ENCODE measurements at places on chromosomes 3 and 15.

DNA sequence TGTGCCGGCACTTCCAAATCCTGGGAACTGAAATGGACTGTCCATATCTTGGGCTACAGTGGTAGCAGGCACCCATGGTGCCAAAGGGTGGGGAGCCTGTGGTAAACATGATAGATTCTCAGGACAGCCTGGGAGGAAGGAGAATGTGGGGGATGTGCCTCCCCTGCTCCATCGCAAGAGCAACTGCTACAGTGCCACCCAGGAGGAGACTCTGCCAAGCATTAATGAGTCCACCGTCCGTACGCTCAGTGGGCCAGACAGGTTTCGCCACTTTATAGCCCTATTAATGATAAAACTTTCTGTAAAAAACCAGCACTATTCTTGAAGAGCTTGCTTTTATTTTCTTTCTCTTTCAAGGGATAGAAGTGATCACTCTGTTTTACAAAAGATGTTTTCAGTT is 75.2 kb downstream of the FMN1 start:
- no peak for DNase-seq

- DNase-seq = no peak
Observed at GRCh38 chr15:31427411-31427810, 100.8 kb downstream of the KLF13 start.

GRCh38 chr3:10495614-10496013 is 9.8 kb downstream of the ATP2B2 start:
- DNase-seq = no peak

DNA sequence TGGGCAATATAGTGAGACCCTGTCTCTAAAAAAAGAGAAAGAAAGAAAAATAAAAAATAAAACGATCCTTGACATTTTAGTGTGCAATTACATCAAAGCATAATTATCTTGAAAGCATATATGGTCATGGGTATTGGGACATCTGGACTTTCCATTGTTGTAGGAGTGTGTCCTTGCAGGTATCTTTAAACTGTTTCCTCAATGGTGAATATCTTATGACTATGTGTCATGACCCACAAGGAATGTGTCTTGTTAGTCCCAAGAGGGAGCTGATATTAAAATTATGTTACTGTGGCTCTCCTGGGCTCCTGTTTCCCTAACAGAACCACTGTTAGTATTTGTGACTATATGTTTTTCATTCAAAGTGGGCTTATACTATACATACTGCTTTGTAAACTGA is 26.6 kb downstream of the EIF1B start:
- no peak for DNase-seq

GRCh38 chr3:111639316-111639715 is 44.2 kb upstream of the ZBED2 start:
- no peak for DNase-seq

DNA sequence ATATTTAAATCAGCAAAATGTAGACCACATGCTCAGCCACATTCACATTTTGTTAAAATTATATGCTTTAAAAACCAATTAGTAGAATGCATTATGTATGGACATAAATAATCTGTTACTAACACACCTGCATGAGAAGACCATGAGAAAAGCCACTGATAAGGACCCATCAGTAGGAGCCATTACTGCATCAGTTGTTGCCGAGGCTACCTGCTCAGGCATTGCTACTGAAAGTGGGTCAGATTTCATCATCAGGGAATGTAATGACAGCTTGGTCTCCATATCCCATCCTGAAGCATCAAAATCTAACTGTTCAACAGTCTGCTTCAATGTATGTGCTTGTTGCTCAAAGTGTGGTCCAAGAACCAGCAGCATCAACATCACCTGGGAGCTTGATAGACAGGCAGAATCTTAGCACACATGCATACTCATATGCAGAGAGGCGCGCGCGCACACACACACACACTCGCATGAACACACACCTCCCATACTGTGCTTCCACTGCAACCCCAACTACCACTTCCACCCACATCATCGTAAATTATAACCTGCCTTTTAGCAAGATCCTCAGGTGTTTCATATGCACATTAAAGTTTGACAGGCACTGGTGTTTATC is 72.4 kb upstream of the FOXB1 start:
- no peak for DNase-seq

DNA sequence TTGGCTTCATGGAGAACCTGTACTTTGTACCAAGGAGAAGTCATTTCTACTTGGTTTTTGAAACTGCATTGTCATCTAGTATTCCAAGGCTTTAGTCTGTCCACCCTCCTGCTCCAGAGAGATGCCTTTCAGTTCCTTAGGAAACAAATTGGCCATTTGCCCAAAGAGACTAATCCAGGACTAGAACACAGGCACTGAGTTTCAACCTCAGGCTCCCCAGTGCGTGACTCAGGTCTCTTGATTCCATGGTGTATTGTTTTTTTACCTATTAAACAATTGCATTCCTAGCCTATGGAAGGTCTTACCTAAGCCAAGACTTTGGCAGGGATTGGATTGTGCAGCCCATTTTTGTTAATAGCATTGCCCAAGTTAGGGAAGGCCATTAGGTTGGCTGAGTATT is 214.8 kb upstream of the CTDSPL start:
- no peak for DNase-seq

- no peak for DNase-seq
Observed at GRCh38 chr15:96181873-96182301, 148.6 kb upstream of the NR2F2 start.

- no peak for DNase-seq
Observed at GRCh38 chr15:73436613-73437012, 6.4 kb upstream of the REC114 start.

GRCh38 chr3:14522129-14522691 is 17.9 kb downstream of the GRIP2 start:
- DNase-seq = no peak

- DNase-seq = no peak
Observed at GRCh38 chr15:65033659-65034269, 4.3 kb upstream of the MTFMT start.

DNA sequence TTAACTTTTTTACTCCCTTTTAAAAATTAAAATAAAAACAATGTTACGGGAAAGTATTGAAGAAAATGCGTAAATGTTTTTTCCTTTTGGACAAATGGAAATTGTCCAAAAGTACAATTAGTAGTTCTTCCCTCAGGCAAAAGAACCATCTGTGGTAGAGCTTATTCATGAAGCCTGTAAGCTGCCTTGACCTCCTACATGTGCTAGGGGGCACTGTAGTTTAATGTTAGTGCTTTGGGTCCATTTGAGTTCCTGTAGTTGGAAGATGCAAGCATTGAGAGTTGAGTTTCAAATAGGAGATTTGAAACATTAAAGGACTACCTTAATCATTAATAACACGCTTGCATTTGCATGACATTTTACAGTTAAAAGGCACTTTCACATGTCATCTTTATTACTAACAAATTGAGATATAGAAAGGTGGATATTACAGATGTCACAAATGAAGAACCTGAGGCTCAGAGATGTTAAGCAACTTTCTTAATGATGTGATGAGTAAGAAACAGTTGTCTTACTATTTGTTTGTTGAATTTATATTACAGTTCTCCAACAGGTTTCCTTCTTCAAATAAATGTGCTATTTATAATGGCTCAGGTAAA is 1.8 kb upstream of the ZNF385D start:
- DNase-seq = no peak

- DNase-seq = no peak
Observed at GRCh38 chr3:133984975-133985374, 44.8 kb downstream of the SLCO2A1 start.

DNA sequence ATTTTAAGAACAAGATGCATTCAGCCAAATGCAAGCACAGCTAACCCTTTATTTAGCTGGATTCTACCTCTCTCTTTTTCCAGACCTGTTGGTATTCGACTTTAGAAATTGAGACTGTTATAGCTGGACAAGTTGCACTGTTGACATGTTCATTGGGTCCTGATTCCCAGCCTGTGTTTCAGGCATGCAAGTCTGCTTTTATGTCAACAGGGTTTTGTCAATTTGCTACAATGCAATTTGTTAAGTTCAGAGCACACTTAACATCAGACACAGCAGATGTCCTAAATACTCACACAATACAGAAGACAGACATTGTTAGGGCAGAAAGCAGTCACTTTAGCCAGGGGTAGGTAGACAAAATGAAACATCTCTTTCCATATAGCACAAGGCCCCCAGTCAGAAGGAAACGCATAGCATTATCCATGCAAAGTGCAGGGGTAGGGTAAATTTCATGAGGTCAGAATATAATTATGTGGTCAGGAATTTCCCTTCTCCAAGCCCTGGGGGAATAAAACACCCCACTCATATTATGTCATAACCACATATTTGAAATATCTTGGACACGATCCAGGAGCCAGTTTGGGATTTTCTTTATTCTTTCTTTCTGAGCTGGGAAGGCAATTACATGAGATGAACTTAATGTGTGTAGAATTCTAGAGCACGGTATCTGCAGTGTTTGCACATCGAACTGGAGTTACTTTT is 504.1 kb downstream of the NTRK3 start:
- DNase-seq = no peak

- no peak for DNase-seq
Observed at GRCh38 chr15:27965546-27965945, 133.6 kb downstream of the OCA2 start.

GRCh38 chr3:52829482-52829881 is 990 bp downstream of the ITIH4 start:
- no peak for DNase-seq

DNA sequence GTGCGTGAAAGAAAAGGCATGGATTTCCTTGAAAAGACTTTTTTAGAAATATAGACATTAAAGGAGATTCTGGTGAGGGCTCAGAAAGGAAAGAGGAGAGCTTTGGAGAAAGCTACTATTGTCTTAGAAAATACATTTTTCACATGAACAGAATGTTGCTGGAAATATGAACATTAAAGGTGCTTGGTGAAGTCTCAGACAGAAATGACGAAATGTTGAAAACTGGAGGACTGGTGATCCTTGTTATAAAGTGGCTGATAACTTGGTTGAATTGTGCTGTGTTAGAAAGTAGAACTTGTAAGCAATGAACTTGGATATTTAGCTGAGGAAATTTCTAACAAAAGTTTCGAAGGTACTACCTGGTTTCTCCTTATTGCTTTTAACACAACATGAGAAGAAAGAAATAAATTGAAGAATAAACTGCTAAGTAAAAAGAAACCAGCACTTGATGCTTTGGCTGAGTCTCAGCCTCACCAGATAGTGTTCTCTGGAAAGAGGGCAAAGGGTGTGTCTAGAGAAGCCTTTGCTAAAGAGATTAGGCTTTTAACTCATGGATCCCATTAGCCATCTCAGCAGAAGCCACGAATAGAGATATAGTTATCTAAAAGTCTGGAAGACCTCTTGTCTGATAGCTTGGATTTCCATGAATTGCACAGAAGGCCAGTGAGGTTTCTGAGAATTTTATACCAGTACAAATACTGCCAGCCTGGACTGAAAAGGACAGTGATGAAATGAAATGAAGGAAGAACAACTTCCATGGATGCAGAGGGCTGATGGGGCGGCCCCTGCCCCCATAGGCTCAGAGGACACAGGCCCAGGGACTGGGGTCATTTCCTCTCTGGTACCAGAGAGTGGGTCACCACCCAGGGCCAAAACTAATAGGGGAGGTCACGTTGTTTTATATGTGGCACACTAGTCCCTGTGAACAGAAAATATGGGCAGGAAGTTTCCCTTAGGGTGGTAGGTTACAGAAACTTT is 91.5 kb downstream of the RPL22L1 start:
- no peak for DNase-seq

DNA sequence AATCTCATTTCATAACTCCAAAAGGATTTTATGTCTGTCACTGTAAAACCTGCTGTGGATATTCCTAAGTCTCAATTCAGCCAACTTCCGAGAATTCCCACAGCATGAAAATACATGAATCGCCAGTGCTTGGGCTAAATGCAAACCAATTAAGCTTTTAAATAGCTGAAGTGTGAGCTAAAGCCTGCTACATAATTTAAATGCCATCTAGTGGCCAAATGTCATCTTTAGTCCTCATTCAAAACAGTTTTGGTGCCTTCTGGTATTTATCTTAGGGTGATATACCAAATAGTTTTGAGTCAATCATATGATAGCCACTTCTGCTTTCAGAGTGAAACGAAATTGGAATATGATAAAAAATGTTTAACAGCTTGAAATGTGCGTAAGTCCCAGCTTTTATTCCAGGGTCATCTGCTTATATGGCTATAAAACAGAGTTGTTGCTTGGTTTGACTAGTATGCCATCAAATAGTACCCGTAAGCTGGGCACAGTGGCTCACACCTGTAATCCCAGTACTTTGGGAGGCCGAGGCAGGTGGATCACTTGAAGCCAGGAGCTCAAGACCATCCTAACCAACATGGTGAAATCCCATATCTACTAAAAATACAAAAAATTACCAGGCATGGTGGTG is 41.8 kb upstream of the CCNL1 start:
- no peak for DNase-seq

- no peak for DNase-seq
Observed at GRCh38 chr15:63200464-63201249, 11.3 kb downstream of the RAB8B start.

- DNase-seq = no peak
Observed at GRCh38 chr3:71124048-71124447, 459.5 kb downstream of the FOXP1 start.

DNA sequence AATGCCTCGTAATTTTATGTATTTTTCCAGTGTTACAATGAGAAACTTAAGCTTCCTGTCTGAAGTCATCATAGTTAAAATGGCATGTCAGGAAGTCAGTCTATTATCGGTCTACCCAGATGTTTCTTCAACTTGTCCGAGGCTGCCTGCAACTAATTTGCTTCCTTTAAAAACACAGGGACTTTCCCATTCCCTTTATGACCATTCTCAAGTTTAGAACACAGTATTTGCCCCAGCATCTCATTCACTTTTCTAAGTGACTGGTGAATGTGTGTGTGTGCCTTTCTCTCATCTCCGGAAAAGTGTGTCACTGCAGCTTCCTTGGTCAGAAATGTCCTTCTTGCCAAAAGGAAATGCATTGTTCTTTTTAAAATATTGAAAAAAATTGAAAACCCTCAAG is 466.6 kb downstream of the RAP2B start:
- DNase-seq = no peak

DNA sequence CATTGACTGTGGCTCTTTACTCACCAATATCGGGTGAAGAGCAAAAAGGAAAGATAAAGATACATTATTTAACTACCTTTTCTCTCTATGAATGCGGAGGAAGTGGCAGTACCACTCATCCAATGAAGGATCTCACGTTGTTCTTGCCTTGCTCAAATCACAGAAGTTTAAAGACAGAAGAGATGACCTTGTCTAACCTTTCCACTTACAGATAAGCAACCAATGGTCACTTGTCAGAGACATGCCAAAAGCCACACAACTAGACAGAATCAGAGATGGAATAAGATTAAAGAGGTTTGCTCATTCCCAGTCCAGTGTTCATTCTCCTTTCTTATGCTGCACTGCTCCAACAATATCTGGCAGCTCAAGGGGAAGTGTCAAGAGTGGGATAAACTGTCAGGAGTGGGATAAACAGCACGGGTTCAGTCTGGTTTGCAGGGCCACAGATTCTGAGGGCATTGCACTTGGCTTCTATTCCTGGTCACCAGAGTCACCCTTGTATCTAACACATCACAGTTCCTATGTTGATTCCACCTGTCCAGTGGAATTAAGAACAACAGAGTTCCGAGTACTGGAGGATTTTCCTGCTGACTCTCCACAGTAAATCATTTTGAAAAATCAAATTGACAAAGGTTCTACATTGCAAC is 6.7 kb downstream of the VPS13C start:
- no peak for DNase-seq

GRCh38 chr15:91525751-91526150 is 327.8 kb upstream of the SLCO3A1 start:
- no peak for DNase-seq
